Pericardium fibroblast (primary cell): ENCODE measurements at places on chromosomes 5 and 9. TPM values are rescaled to one million over a fixed set of nuclear protein-coding genes. Genes with fewer than 3 reads are reported as not detected.

Gene SPATA31C1
- not detected in 2 replicates for total RNA-seq

Gene FAM169A
- total RNA-seq, result not detected in 2 replicates

Gene SPINK6
- total RNA-seq, result not detected in 2 replicates

Gene TAF11L10
- total RNA-seq, result not detected in 2 replicates

Gene CD180
- total RNA-seq, result 0.12 TPM in 1 of 2 replicates, not detected in the other

Gene IFNA2
- total RNA-seq, result not detected in 2 replicates

Gene SOX30
- total RNA-seq, result 0.77 TPM in 1 of 2 replicates, not detected in the other

Gene C9orf43
- 0.35 and 2.0 TPM in 2 replicates for total RNA-seq

Gene LEAP2
- not detected in 2 replicates for total RNA-seq

Gene INSYN2B
- total RNA-seq, result 2.5 and 5.3 TPM in 2 replicates

Gene KLHL9
- total RNA-seq, result 19.7 and 24.7 TPM in 2 replicates

Gene LCN10
- total RNA-seq, result not detected in 2 replicates

Gene ARRDC3
- 13.6 and 24.5 TPM in 2 replicates for total RNA-seq

Gene LCN9
- not detected in 2 replicates for total RNA-seq

Gene CFAP157
- 0.51 TPM in 1 of 2 replicates, not detected in the other for total RNA-seq

Gene CCNO
- total RNA-seq, result not detected in 2 replicates

Gene ZNF483
- 1.0 and 2.0 TPM in 2 replicates for total RNA-seq

Gene NLN
- 13.6 and 19.3 TPM in 2 replicates for total RNA-seq

Gene PCDHA4
- 0.23 TPM in 1 of 2 replicates, not detected in the other for total RNA-seq

Gene ORM2
- not detected in 2 replicates for total RNA-seq

Gene LRRC19
- total RNA-seq, result not detected in 2 replicates

Gene COL27A1
- total RNA-seq, result 5.9 and 8.8 TPM in 2 replicates

Gene LVRN
- total RNA-seq, result 0.34 TPM in 1 of 2 replicates, not detected in the other
